ENCODE measurements at places on chromosomes 2 and 18. TPM values are rescaled to one million over a fixed set of nuclear protein-coding genes. Genes with fewer than 3 reads are reported as not detected.

GRCh38 chr2:149020432-149020851 is 18.1 kb upstream of the LYPD6B start:
- DNase-seq = peak; percentile 60

GRCh38 chr2:8448824-8449556 is 232.9 kb upstream of the ID2 start:
- no peak for DNase-seq

GRCh38 chr2:241153616-241154015 is 3.3 kb downstream of the PPP1R7 start:
- DNase-seq = no peak

DNA sequence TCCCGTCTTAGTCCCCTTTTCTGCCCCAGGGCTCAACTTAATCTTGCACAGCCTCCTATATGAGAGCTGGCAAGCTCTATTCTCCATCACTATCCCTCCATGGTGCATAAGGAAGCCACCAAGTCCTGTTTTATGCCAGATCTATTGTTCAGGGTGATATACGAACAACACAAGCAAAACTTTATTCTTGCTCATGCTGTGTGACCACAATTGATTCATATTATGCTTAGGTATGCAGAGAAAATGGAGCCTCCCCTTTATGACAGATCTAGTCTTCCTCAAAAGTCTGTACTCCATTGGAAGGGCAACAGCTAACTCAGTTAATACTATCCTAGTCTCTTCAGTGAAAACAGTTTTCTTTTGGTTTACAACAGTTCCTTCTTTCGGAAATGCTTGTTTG is 94.0 kb upstream of the STON1 start:
- no peak for DNase-seq

GRCh38 chr2:43612944-43613343 is 17.1 kb upstream of the THADA start:
- DNase-seq = no peak

- DNase-seq = no peak
Observed at GRCh38 chr2:157433394-157433793, 10.5 kb downstream of the CYTIP start.

DNA sequence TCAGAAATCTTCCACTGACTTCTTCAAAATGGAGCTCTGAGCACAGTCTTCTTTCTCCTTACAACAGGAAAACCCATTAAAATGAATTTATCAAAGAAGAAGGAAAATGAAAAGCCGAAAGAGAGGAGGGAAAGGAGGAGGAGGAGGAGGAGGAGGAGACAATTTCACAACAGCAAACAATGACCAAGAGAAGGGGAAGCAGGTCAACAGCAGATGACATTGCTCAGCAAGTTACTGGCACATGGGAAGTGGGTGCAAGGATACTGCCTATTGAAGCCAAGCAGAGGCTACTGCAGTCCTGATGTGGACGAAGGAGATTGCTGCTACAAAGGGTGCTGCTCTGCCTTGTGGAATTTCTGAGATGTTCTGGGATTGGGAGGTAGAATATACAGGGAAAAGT is 268.2 kb upstream of the FBXO11 start:
- no peak for DNase-seq

DNA sequence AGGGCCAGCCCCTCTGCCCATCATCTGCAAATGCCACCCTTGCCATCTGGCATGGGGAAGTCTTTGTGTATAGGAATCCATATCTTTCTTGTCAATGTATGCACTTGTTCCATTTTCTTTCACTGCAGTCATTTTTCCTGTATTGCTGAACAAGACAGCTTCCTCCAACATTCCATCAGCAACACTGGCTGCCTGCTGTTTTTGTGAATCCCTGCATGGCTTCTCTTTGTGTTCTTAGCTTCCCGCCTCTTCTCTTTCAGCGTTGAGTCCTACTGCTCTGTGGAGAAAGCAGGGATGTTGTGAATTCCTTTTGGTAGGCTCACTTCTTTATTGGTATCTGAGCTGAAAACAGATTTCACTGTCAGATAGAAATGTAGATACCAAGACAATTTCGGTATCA is 150.0 kb downstream of the LPIN1 start:
- DNase-seq = no peak

GRCh38 chr2:134198006-134198634 is 55.8 kb upstream of the MGAT5 start:
- no peak for DNase-seq

DNA sequence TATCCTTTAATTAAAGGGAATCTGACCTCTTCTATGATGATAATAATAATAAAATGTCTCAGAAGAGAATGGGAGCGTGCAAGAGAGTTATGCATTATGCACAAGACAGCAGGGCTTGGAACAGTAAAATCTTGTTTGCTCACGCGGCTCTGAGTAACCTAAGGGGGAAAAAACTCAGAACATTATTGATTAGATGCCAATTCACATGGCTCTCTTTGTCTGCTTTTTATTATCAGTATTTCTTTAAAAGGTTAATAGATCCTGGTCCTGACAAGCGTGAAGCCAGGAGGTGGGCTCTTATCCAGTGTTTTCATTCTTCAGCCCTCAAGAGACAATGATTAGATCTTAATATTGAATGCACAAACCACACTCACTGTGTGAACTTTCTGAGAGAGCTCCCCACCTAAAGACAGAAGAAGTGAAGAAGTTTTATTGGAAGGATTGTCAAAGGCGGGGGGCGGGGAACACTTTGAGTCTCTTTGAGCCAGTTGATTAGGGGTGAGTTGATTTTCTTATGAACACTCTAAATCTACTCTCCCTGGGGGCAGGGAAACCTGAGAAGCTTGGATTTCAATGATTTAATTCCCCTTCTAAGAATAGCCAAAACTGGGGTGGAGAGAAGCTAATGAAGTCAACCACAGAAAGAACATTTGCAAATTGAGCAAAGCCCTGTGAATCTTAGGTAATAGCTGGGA is 127.5 kb upstream of the CTAGE1 start:
- no peak for DNase-seq

GRCh38 chr2:202639231-202639630 is 4.5 kb downstream of the FAM117B start:
- DNase-seq = no peak

DNA sequence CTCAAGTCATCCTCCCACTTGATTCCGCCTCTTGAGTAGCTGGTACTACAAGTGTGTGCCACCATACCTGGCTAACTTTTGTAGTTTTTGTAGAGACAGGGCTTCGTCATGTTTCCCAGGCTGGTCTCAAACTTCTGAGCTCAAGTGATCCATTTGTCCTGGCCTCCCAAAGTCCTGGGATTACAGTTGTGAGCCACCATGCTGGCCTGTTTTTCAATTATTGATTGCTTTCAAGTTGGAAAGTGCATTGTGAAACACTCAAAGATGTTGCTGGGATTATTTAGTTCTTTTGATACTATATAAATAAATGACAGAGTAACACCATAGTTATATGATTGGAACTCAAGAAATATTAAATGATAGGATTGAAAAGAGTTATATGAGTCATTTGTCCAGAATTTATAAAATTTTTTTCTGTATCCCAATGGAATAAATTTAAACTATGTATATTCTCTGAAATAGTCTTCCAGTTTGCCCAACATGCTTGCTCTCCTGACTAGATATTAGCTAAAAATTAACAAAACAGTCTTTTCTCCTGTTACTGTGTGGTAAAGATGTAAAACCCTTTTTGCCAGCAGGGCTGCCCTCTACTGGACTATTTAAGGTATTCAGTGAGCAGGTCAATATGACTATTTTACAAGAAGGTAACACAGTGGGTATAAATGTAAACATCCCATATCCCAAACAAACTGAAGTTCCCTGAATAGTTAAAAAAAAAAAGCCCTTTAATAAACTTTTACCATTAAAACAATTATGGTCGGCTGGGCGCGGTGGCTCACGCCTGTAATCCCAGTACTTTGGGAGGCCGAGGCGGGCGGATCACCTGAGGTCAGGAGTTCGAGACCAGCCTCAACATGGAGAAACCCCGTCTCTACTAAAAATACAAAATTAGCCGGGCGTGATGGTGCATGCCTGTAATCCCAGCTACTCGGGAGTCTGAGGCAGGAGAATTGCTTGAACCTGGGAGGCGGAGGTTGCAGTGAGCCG is 42.7 kb downstream of the ACSL3 start:
- DNase-seq = peak; percentile 30

- no peak for DNase-seq
Observed at GRCh38 chr2:122706757-122707223, 951.3 kb downstream of the TSN start.

DNA sequence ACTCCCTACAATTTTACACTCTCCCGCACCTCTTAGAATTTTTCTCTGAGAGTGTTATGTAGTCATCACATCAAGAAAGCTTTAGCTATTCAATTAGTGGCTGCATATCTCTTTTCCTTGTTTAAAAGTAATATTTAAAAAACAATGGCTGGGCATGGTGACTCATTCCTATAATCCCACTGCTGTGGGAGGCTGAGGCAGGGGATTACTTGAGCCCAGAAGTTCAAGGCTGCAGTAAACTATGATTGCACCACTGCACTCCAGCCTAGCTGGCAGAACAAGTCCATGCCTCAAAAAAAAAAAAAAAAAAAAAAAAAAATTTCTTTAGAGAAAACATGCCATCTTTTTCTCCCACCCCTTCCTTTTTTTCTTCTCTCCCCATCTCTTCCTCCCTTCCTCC is 44.3 kb downstream of the AQP4 start:
- no peak for DNase-seq

- DNase-seq = no peak
Observed at GRCh38 chr2:176650104-176650837, 381.0 kb downstream of the MTX2 start.

GRCh38 chr2:173708806-173709205 is 256.4 kb downstream of the SP3 start:
- DNase-seq = peak; percentile 17

DNA sequence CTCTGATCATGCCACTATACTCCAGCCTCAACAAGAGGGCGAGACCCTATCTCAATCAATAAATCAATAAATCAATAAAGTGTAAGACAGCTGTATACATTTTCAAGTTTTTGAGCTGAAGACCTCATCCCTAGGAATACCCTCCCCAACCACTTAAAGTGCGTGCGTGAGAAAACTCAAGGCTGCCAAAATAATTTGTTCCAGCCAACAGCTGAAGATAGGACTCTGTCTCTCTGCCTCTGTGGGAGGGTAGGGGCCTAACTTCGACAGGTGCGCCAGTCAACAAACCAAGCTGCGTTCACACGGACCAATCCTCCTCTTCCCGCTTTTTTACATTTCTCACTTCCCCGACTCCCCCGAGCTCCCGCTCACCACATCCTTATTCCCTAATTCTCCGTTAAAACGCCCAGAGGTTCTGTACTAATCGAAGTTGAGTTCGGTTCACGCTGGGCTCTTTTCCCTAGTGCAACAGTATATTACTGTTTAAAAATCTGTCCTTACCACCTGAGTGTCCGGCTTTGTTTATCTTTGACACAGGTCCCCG is 618 bp downstream of the POLR2D start:
- DNase-seq = no peak

GRCh38 chr2:5798084-5798483 is 105.9 kb downstream of the SOX11 start:
- no peak for DNase-seq

GRCh38 chr2:37389989-37390765 is 45.7 kb downstream of the QPCT start:
- peak; percentile 28 for DNase-seq

DNA sequence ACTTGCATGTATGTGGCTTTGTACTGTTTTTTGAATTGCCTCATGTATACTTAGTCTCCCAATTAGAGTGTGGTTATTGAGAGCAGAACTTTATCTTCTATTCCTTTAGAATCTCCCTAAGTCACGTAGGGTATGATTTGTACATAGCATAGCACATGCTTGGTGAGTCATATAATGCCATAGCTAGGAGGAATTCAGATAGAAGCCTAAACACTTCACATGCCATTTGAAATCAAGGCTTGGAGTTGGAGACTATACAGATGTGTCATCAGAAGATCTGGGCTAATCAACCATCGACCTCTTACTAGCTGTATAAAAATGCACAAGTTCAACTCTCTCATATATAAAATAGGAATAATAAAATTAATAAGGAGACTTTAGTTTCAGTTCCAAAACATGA is 222.6 kb upstream of the ST6GAL2 start:
- no peak for DNase-seq

- DNase-seq = no peak
Observed at GRCh38 chr2:223826995-223827394, 10.4 kb downstream of the AP1S3 start.

Gene CIB4
- total RNA-seq = not detected

Gene SLC5A7
- 0.41 TPM for total RNA-seq

Gene LAMA3
- 17.5 TPM for total RNA-seq

Gene ZSWIM2
- total RNA-seq = not detected

Gene DPP10
- total RNA-seq = 6.6 TPM

Gene TMEM131
- total RNA-seq = 81.1 TPM

Gene IL1RL2
- 1.5 TPM for total RNA-seq

Gene RAB17
- 25.1 TPM for total RNA-seq

Gene PIGN
- total RNA-seq = 15.3 TPM

Gene CHAC2
- total RNA-seq = 1.5 TPM

Gene DSG1
- total RNA-seq = 0.16 TPM

Gene DLGAP1
- 7.2 TPM for total RNA-seq

Gene KIF1A
- total RNA-seq = 2.7 TPM

Gene RAPGEF4
- total RNA-seq = 2.2 TPM

Gene GTF2A1L
- 15.2 TPM for total RNA-seq

Measured in transverse colon (tissue), 4 donors.